T-cell (primary cell): ENCODE measurements at places on chromosomes 4 and X. TPM values are rescaled to one million over a fixed set of nuclear protein-coding genes. Genes with fewer than 3 reads are reported as not detected.
A peak's percentile ranks its signal among the peaks of the same experiment; 100 is the strongest.

The TEX13D gene
- not detected for total RNA-seq

DNA sequence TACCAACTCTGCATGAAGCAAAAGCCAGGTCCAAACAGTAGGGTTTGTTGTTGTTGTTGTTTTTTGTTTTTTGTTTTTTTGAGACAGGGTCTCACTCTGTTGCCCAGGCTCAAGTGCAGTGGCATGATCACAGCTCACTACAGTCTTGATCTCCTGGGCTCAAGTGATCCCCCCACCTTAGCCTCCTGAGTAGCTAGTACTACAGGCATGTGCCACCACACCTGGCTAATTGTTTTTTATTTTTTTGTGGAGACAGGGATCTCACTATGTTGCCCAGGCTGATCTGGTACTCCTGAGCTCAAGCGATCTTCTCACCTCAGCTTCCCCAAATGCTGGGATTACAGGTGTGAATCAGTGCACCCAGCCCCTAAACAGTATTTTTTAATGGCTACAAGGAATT lies 6.2 kb downstream of the S100P start:
- H3K4me1 ChIP-seq, result peaks cover 44% of the 10 kb centered on the region
- H3K27me3 ChIP-seq, result no peaks in the 10 kb centered on the region
- peak overlapping the region; percentile 64 for H3K27ac ChIP-seq
- no peak overlapping the region for H3K4me3 ChIP-seq
- no peak for DNase-seq

The MSANTD1 gene
- total RNA-seq, result 1.6 TPM

GRCh38 chr4:101306764-101307615 lies 40.3 kb downstream of the PPP3CA start:
- no peak overlapping the region for H3K27ac ChIP-seq
- DNase-seq, result no peak
- peaks cover 2% of the 10 kb centered on the region for H3K4me1 ChIP-seq
- no peaks in the 10 kb centered on the region for H3K36me3 ChIP-seq
- no peak overlapping the region for H3K4me3 ChIP-seq

DNA sequence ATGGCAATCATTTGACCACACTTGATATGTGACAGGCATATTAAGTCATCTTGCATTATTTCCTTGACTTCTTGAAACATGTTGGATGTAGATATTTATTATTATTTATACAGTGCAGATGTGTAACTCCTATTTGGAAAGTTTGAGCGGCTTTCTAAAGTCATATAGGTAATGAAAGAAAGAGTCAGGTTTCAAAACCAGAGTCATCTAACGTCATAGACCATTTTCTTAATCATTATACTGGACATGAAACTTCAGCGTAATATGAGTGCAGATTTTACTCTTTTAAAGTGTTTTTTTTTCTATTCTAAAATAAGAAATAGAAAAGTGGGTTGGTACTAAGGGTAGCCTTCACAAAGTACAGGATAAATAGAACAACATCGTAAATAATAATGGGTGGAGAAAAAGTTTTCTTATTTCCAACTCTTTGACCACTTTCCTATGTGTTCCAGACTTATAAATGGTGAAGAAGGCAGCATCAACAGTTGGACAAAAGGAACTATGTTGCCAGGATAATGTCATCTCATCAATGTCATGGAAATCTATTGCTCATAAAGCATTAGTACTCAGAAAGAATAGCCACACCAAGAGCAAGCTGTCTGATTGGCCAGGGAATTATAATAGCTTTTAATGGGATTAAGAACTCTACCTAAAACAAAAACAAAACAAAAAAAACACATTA lies 108.0 kb upstream of the PCDH18 start:
- no peaks in the 10 kb centered on the region for H3K4me1 ChIP-seq
- no peaks in the 10 kb centered on the region for H3K27me3 ChIP-seq
- no peaks in the 10 kb centered on the region for H3K36me3 ChIP-seq

DNA sequence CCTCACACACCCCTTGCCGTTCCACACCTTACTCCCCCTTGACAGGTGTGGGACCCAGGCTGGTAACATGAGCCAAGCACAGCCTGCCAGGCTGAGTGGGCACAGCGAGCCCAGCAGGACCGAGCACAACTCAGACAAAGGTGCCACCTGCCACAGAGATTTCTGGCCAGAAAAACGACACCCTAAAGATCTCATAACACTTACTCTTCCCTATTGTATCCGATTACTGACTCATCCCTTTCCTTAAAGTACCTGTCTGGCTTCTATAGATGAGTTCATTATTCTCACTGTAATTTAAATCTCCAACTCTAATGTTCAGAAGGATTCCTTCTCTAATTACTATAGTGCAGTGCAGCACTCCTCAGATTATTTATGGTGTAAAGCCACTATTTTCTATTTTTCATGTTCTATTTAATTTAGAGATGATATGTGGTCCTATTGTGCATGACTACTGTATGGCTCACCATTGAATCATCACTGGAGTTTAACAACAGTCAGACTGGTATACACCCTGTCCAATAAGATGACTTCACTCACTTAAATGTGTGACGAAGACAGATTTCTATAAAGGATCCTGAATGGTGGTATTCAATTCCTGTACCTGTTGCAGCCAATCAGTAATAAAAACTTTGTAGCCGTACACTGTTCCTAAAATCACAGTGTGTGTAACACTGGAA lies 7.6 kb upstream of the SYTL5 start:
- H3K27me3 ChIP-seq, result no peaks in the 10 kb centered on the region
- no peak for DNase-seq
- no peaks in the 10 kb centered on the region for H3K4me1 ChIP-seq

- no peak overlapping the region for H3K27ac ChIP-seq
- no peak overlapping the region for H3K4me3 ChIP-seq
- H3K4me1 ChIP-seq, result no peaks in the 10 kb centered on the region
- DNase-seq, result no peak
- no peaks in the 10 kb centered on the region for H3K27me3 ChIP-seq
These were observed 2233.9 kb upstream of the TENM3 start for GRCh38 chr4:180009316-180009715.

The HPGD gene
- total RNA-seq, result 14.6 TPM

GRCh38 chr4:64882311-64883086 lies 473.2 kb upstream of the TECRL start:
- DNase-seq, result no peak
- H3K4me1 ChIP-seq, result no peaks in the 10 kb centered on the region
- no peak overlapping the region for H3K4me3 ChIP-seq
- no peaks in the 10 kb centered on the region for H3K27me3 ChIP-seq
- H3K27ac ChIP-seq, result no peak overlapping the region

- no peak for DNase-seq
- no peak overlapping the region for H3K27ac ChIP-seq
- H3K36me3 ChIP-seq, result no peaks in the 10 kb centered on the region
- H3K4me1 ChIP-seq, result no peaks in the 10 kb centered on the region
These were observed 2020.0 kb upstream of the ADGRL3 start for GRCh38 chr4:59180161-59180560.

DNA sequence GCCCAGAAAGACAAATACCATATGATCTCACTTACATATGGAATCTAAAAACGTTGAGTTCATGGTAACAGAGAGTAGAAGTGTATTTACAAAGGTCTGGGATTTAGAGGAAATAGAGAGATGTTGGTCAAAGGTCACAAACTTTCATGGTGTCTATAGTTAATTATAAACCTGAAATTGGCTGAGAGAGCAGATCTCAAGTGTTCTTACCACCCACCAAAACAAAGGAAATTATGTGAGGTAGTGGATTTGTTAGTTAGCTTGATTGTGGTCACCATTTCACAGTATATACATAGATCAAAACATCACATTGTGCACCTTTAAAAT lies 186.8 kb downstream of the NWD2 start:
- H3K36me3 ChIP-seq, result no peaks in the 10 kb centered on the region
- H3K27ac ChIP-seq, result no peak overlapping the region
- no peaks in the 10 kb centered on the region for H3K27me3 ChIP-seq
- DNase-seq, result no peak
- no peaks in the 10 kb centered on the region for H3K4me1 ChIP-seq
- H3K4me3 ChIP-seq, result no peak overlapping the region

- H3K27me3 ChIP-seq, result no peaks in the 10 kb centered on the region
- no peak overlapping the region for H3K27ac ChIP-seq
- DNase-seq, result no peak
- no peaks in the 10 kb centered on the region for H3K36me3 ChIP-seq
These were observed 506.0 kb upstream of the FAM241A start for GRCh38 chr4:111639120-111639690.

The AMTN gene
- not detected for total RNA-seq

DNA sequence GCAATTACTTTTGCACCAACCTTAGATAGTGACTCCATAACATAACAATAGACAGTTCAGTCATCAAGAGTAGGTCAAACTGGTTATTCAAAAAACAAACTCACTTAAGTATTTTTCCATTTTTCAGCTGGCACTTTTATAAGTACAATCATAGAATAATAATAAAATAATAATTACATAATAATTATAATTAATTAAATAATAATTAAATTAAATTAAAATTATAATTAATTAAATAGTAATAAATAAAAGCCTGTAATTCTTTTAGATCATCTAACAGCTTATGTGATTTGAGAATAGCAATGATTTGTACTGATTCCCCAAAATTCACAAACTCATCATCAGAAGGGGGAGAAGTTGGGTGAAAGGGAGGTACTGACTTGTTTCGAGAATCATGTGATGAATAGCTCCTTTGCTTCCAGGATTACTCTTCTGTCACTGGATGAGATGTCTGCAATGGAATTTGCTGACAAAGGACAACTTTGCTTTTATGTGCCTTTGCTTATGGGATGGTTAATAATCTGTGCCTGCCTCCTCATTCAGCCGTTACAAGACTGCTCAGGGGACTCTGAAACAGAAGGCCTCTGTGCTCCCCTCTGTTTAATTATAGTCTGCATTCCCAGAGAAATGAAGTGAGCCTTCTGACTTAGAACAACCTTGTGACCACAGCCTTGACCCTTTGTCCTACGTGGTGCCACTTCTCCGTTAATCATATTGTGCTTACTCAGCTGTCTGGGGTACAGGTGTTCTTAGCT lies 104.8 kb upstream of the ENPEP start:
- H3K27me3 ChIP-seq, result no peaks in the 10 kb centered on the region
- no peak for DNase-seq
- H3K4me1 ChIP-seq, result no peaks in the 10 kb centered on the region
- no peak overlapping the region for H3K27ac ChIP-seq
- H3K36me3 ChIP-seq, result no peaks in the 10 kb centered on the region

The NAP1L5 gene
- 1.3 TPM for total RNA-seq

DNA sequence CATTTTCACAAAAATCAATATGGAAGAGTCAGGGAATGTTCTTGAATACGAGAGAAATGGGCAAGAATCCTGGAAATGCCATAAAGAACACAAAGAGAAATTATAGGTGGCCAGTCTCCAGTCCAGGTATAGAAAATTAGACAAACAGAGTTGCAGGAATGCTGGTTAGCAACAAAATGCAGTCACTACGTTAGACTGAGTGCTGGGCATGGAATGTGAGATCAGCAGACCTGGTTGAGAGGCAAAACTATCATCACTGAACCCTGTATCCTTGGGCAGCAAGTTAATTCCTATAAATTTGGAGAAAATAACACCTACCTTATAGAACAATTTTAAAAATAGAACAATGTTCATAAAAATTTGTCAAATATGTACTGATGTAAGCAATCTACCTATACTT lies 417.4 kb downstream of the INPP4B start:
- H3K4me3 ChIP-seq, result no peak overlapping the region
- H3K36me3 ChIP-seq, result no peaks in the 10 kb centered on the region
- H3K27ac ChIP-seq, result no peak overlapping the region
- H3K27me3 ChIP-seq, result no peaks in the 10 kb centered on the region

The IGSF1 gene
- total RNA-seq, result not detected

DNA sequence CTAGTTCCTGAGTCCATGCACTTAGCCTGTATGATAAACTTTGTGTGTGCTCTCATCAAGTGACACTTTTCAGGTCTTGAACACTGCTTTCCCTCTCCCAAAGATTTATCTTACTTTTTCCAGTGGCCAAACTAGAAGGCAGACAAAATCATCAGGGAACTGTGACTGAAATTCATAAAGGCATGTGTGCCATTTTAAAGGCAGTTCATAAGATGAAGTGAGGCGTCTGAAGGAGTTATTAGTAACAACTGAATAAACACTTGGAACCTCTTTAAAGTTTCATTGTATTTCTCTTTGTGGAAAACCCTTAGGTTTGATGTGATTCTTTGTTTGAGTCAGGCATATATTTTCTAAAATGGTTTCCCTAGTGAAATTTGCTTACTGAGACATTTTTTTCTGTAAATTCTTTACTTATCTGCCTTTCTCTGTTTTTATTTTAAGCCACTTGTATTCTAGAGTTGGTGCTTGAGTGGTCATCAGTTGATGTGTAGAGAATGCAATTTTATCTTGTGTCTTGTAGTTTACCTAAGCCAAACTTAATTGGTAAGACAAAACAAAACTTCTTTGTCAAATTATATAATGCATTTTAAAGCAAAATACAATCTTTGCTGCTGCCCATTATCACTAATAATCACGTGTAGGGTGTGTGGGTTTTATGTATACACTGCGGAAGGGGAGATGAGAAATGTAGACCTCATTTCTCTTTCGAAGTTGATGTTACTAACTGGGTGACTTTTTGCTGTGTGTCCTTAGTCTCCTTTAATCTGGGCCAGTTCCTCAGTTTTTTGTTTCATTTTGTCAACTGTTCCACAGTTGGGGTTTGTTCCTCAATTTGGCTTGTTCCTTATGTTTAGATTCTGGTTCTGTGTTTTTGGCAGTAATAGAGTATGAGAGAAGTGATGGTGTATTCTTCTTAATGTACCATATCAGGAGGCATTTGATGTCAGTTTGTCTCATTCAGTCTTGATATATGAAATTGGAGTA lies 56.8 kb downstream of the RBPJ start:
- no peak overlapping the region for H3K4me3 ChIP-seq
- peaks cover 3% of the 10 kb centered on the region for H3K36me3 ChIP-seq
- peaks cover 14% of the 10 kb centered on the region for H3K4me1 ChIP-seq
- DNase-seq, result no peak
- no peaks in the 10 kb centered on the region for H3K27me3 ChIP-seq
- H3K27ac ChIP-seq, result no peak overlapping the region

DNA sequence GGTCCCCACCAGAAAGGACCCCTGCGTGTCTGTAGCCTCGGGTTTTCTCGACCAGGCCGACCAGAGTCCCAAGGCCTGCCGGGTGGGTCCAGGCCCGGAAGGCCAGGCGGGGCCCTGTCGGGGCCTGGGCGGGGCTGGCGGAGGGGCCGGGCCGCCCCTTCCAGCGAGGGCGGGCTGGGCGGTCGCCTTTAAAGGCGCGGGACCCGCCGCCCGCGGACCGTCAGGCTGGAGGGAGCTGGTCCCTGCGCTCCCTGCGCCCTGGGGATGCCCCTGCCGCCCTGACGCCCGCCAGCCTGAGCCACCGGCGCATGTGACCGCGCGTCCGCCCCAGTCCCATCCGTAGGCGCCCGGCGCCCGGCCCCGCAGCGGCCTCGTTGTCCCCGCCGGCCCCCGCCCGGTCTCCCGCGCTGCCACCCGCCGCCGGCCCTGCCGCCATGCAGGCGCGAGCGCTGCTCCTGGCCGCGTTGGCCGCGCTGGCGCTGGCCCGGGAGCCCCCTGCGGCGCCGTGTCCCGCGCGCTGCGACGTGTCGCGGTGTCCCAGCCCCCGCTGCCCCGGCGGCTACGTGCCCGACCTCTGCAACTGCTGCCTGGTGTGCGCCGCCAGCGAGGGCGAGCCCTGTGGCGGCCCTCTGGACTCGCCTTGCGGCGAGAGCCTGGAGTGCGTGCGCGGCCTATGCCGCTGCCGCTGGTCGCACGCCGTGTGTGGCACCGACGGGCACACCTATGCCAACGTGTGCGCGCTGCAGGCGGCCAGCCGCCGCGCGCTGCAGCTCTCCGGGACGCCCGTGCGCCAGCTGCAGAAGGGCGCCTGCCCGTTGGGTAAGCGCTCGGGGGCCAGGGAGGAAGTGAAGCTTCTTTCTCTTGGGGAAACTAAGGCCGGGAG lies at the start of gene HTRA3:
Gene HTRA3, plus strand, starts transcription at position 220 of the 883 bp plus-strand sequence. Its CDS starts 215 bp downstream, at position 435.
- no peak for DNase-seq
- H3K27me3 ChIP-seq, result peaks cover 57% of the 10 kb centered on the region
- no peaks in the 10 kb centered on the region for H3K4me1 ChIP-seq
